ENCODE measurements at places on chromosomes 11 and 22.

GRCh38 chr22:37145180-37146050, 4.3 kb downstream of the IL2RB start:
- peak overlapping the region; percentile 99 for H3K4me3 ChIP-seq
- peaks cover 24% of the 10 kb centered on the region for H3K4me1 ChIP-seq

DNA sequence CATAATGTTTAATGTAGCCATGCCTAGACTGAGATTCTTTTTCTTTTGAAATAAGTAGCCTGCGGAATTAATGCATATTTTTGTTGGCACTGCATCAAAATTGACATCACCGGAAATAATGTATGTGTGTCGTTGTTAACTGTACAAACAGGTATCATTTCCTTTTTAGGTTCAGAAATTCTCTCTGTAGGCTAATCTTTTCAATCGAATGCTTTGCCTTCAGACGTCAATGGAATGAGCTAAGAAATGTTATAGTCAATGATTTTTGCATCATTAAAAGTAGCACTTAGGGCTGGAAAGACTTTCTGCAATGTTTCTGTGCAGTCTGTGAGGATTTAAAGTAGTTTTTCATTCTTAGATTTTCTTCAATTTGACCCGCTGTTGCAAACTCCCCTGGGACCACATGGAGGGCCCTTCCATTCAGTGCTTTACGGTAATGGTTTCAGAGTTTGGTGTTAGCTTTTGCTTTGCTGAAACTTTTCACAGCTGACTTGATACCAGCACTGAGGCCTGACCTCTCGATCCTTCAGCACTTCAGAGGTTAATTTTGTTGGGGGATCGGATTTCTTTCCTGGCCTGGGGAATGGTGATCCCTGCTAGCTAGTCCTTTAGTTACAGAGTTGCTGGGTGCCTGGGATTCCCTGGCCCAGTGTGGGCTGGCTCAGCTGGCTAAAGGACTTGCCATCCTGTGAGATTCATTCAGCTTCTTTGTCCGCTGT, 137.8 kb downstream of the DBX1 start:
- H3K4me3 ChIP-seq, result no peak overlapping the region
- peaks cover 6% of the 10 kb centered on the region for H3K27me3 ChIP-seq
- no peaks in the 10 kb centered on the region for H3K36me3 ChIP-seq
- H3K27ac ChIP-seq, result no peak overlapping the region
- no peak for DNase-seq

DNA sequence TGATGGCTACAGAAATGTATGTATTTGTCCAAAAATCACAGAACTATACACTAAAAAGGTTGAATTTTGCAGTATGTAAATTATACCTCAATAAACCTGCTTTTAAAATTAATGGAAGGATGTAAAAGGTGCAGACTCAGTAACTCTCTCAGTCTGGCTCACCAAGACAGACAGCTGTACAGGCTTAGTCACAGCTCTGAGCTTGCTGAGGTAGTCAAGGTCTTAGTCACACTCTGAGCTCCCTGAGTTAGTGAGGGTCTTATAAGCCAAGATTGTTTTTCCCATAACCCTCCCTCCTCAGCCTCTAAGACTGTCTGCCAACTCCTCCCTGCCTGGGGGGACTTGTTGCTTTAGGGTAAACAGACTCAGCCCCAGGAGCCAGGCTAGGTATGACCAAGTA, 59.3 kb upstream of the IZUMO1R start:
- H3K27me3 ChIP-seq, result no peaks in the 10 kb centered on the region
- H3K4me3 ChIP-seq, result no peak overlapping the region
- DNase-seq, result no peak

DNA sequence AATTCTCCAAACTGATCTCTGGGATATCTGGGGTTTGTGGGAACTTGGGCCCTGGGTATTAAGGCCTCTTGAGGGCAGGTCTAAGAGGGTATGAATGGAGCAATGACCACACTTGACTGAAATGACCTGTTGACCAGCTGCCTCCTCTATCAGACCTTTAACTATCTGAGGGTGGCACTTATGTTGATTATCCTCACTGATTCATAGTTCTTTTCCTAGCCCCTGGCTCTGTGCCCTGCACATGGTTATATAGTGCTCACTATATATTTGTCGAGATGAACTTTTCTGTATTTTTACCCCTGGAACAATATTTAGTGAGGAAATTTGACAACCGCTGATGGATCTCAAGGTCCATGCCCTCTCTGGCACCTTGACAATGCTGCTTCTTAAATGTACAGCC, 305.5 kb upstream of the PLET1 start:
- DNase-seq, result no peak
- no peak overlapping the region for H3K4me3 ChIP-seq
- no peaks in the 10 kb centered on the region for H3K27me3 ChIP-seq
- no peak overlapping the region for H3K27ac ChIP-seq
- peaks cover 15% of the 10 kb centered on the region for H3K4me1 ChIP-seq

DNA sequence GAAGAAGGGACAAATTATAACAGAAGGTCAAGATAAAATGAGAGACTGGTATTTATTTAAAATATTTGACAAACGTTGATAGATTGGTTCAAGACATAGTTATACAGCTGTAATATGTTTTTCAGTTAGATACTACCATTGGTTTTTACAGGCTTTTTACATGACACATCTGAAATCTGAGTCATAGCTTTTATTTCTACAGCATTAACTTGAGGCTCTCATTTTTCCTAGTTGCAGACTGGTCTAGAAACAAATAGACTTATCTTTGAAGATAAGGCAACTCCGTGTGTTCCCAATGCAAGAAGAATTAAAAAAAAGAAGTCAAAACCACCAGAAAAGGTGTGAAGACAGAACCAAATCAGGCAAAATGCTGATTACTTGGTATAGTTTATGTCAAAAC, 31.3 kb downstream of the CEP57 start:
- H3K27me3 ChIP-seq, result no peaks in the 10 kb centered on the region
- no peaks in the 10 kb centered on the region for H3K4me1 ChIP-seq
- no peak for DNase-seq
- no peak overlapping the region for H3K27ac ChIP-seq
- H3K4me3 ChIP-seq, result no peak overlapping the region

- no peaks in the 10 kb centered on the region for H3K36me3 ChIP-seq
- no peak for DNase-seq
- H3K4me3 ChIP-seq, result no peak overlapping the region
- H3K27me3 ChIP-seq, result no peaks in the 10 kb centered on the region
- no peak overlapping the region for H3K27ac ChIP-seq
Observed at GRCh38 chr22:30894371-30894740, 74.2 kb downstream of the MORC2 start.

GRCh38 chr22:44355716-44356070, 42.9 kb upstream of the SHISAL1 start:
- no peaks in the 10 kb centered on the region for H3K4me1 ChIP-seq
- no peak overlapping the region for H3K27ac ChIP-seq
- DNase-seq, result no peak
- no peak overlapping the region for H3K4me3 ChIP-seq
- H3K36me3 ChIP-seq, result no peaks in the 10 kb centered on the region

- no peak overlapping the region for H3K27ac ChIP-seq
- no peak for DNase-seq
- H3K4me1 ChIP-seq, result peaks cover 13% of the 10 kb centered on the region
- no peak overlapping the region for H3K4me3 ChIP-seq
Observed at GRCh38 chr11:106087815-106088435, 10.5 kb downstream of the AASDHPPT start.

GRCh38 chr11:72375241-72375960, 58.9 kb downstream of the CLPB start:
- no peak overlapping the region for H3K27ac ChIP-seq
- H3K27me3 ChIP-seq, result no peaks in the 10 kb centered on the region
- no peak overlapping the region for H3K4me3 ChIP-seq
- H3K36me3 ChIP-seq, result peaks cover 5% of the 10 kb centered on the region

- no peak for DNase-seq
- peaks cover 6% of the 10 kb centered on the region for H3K27me3 ChIP-seq
- no peak overlapping the region for H3K27ac ChIP-seq
- no peaks in the 10 kb centered on the region for H3K36me3 ChIP-seq
- H3K4me3 ChIP-seq, result no peak overlapping the region
- no peaks in the 10 kb centered on the region for H3K4me1 ChIP-seq
Observed at GRCh38 chr11:72581067-72581466, 93.2 kb downstream of the PDE2A start.

GRCh38 chr11:67317888-67318555, 14.7 kb downstream of the SSH3 start:
- DNase-seq, result no peak
- H3K4me1 ChIP-seq, result peaks cover 3% of the 10 kb centered on the region
- no peaks in the 10 kb centered on the region for H3K27me3 ChIP-seq

DNA sequence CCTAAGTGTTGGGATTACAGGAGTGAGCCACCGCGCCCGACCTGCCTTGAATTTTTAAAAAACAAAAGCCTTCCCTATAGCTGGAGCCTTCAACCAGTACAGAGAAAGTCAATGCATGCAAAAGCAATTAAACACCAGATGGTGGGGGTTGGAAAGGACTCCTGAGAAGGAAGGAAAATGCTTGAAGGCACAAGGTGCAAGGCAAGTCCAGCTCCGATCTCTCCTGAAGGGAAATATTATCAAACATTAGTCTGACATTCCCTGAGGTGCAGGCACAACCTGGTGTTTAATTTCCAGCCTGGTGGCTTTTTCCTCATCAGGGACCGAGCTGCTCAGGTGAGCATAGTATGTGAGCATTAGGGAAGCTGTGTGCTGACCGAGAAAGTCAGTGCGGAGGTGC, 12.9 kb upstream of the RAPSN start:
- no peaks in the 10 kb centered on the region for H3K4me1 ChIP-seq
- H3K27me3 ChIP-seq, result no peaks in the 10 kb centered on the region
- no peak for DNase-seq
- no peak overlapping the region for H3K4me3 ChIP-seq

DNA sequence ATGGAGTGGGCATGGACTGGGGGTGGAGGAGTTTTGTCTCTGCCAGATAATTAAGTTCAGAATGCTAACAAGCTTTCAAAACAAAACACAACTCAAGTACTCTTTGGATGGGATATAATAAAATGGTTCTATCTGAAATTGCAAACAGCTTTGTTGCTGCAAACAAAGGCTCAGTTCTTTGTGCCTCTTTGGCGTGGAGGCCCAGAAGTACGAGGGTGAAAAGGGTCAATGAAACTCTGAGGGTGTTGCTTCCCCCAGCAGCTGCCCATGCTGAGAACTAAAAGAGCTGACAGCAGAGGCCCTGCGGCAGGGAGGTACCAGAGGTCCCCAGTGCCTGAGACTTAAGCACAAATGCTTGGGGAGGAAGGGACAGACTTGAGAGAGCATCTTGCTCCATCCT, 26.5 kb upstream of the IGSF22 start:
- no peak overlapping the region for H3K27ac ChIP-seq
- H3K4me3 ChIP-seq, result no peak overlapping the region
- no peak for DNase-seq

- H3K4me3 ChIP-seq, result no peak overlapping the region
- H3K4me1 ChIP-seq, result no peaks in the 10 kb centered on the region
- H3K36me3 ChIP-seq, result no peaks in the 10 kb centered on the region
- no peak overlapping the region for H3K27ac ChIP-seq
- no peak for DNase-seq
- H3K27me3 ChIP-seq, result no peaks in the 10 kb centered on the region
Observed at GRCh38 chr11:76978818-76979217, 55.4 kb upstream of the B3GNT6 start.

DNA sequence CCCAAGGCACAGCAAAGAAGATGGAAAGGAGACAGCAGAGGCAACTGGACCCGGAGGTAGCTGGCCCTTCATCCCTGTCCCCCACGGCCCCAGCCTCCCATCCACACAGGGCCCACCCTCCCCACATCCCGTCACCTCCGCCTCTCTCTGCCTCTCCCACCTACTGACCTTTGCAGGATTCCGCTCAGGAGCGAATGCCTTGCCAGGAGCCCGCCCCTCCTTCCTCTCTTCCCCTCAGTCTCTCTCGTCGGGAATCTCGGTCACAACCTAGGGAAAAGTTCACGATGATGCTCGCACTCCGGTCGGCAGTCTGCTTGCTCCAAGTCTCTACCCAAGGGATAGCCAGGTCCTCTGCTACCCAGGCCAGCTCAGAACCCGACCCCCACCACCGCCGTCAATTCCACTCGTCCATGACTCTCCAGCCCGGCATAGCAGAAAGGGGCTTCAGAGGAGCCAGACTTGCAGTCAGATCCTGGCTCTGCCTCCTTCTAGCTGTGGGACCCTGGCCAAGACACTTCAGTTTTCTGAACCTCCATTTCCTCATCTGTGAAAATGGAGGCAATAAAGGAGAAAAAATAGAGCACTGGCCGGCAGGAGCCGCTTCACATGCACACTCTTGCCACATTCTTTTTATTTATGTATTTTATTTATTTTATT, 10.2 kb downstream of the AHNAK start:
- no peaks in the 10 kb centered on the region for H3K27me3 ChIP-seq
- DNase-seq, result no peak
- no peak overlapping the region for H3K27ac ChIP-seq
- peaks cover 6% of the 10 kb centered on the region for H3K36me3 ChIP-seq

DNA sequence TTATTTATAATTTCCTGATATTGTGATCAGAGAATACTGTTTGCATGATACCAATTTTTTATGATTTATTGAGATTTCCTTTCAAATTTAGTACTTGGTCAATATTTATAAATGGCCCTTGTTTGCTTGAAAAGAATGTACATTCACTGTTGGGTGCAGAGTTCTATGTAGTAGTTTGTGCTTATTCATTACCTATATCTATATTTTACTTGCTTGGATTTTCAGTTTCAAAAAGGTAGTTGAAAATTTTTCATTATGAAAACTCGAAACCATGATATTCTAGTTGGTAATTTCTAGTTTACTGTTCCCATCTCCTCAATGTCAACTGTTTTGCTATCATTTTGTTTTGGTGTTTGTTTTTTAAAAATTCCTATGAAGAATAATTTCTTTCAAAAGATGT, 155.7 kb downstream of the AASDHPPT start:
- H3K4me3 ChIP-seq, result no peak overlapping the region
- no peak for DNase-seq
- no peaks in the 10 kb centered on the region for H3K27me3 ChIP-seq
- H3K4me1 ChIP-seq, result no peaks in the 10 kb centered on the region
- H3K36me3 ChIP-seq, result no peaks in the 10 kb centered on the region

DNA sequence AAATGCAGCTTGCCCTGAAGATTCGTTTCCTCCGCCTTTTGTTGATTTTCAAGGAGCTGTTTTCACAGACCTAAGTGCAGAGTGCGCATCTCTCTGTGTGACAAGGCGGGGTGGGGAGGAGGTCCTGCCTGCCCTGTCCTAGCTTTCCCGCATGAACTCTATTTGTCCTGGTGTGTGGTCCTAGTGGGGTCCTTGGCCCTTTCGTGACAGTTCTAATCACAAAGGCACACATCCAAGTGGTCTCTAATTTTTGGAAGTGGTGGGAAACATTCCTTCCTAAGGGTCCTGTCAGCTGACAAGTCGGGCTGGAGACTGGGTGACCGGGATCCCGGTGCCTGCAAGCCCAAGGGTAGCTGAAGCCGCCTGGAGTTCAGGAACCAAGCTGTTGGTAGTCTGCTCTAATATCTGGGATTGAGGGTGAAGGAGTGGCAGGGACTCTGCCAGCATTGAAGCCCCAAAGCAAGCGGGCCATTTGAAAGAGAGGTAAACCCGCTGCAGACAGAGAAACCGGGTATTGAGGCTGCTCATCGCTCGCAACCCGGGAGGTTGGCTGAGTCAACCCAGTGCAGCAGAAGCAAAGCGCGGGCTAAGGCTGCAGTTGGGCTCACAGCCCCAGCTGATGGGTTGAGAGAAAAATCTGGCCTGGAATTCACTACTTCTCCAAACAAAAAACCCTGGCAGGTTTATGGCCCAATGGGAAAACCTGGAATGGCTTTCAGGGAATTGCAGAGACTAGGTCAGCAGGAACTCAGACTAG, 28.1 kb upstream of the FBXO3 start:
- H3K4me3 ChIP-seq, result no peak overlapping the region
- H3K36me3 ChIP-seq, result no peaks in the 10 kb centered on the region
- peaks cover 6% of the 10 kb centered on the region for H3K27me3 ChIP-seq
- DNase-seq, result no peak
- H3K4me1 ChIP-seq, result no peaks in the 10 kb centered on the region
- no peak overlapping the region for H3K27ac ChIP-seq
